ENCODE measurements at places on chromosomes 11 and 22.

GRCh38 chr22:23215294-23216241, 35.3 kb downstream of the BCR start:
- DNase-seq: no peak

GRCh38 chr11:105245781-105246315, 106.3 kb upstream of the CARD18 start:
- DNase-seq: no peak

- DNase-seq: no peak
Measured at GRCh38 chr22:27594474-27595134, 207.0 kb downstream of the MN1 start.

GRCh38 chr22:30175690-30176288, 70.8 kb downstream of the LIF start:
- no peak for DNase-seq

DNA sequence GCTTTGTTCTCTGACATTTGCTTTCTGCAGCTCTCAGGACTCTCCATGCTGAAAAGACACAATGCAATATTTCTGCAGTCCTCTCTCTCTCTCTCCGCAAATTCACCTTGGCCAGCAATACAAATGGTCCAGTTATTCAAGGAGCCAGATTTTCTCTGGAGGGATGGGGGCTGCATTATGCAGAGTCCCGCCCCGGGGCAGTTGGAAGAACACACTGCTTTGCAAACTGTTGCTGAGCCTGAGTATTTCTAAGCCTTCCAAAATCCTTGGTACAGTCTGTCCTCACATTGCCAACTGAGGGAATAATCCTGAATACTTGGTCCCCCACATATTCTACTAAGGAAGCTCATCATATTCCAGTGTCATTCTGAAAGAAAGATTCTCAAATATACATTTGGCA, 94.3 kb upstream of the ZC3H12C start:
- no peak for DNase-seq

DNA sequence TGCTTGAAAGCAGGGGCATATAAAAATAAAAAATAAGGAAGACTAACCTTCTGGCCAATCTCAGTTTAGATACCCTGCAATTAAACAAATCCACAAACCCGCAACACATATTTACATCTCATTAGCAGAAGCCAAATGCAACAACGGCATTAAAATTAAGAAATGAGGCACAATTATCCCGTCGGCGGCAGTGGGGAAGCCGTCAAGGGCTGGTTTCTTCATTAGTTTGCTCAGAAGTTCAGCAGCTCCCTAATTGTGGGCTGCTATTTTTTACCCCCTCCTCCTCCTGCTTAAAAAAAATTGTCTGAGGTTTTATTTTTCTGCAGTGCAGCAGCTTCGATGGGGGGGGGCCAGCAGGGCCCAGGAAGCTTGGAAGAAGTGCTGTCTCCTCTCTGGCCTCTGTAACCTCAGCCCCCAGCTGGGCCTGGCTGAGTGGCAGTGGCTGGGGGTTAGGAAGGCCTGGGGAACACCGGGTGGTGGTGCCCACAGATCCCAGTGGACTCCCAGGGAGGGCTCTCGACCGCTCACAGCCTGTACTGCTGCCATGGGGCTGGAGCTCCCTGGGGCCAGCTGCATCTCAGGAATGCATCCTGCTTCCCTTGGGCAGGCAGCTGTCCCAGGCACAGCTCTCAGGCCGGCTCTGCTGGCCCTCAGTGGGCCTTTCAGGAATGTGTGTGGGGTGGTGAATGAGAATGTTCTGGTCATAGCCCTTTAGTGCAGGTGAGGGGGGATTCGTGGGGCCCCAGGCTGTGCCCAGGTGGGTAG, 148.7 kb upstream of the B3GAT1 start:
- DNase-seq: no peak

DNA sequence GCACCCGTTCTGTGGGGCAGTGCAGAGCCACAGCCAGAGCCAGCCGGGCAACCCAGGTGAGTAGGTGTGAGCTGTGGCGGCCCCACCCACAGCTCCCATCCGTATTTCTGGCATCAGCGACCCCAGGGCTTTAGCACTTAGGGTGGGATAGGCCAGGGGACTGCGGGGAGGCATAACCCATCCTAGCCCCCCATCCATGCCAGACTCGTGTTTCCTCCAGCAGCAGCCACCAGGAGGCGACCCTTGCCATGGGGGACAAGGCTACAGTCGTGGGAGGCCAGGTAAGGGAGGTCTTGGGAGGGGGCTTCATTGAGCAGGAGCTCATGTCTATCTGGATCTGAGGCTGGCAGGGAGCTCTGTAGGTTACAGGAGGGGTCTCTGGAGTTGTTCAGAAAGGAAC, 873 bp downstream of the OTOG start:
- no peak for DNase-seq

DNA sequence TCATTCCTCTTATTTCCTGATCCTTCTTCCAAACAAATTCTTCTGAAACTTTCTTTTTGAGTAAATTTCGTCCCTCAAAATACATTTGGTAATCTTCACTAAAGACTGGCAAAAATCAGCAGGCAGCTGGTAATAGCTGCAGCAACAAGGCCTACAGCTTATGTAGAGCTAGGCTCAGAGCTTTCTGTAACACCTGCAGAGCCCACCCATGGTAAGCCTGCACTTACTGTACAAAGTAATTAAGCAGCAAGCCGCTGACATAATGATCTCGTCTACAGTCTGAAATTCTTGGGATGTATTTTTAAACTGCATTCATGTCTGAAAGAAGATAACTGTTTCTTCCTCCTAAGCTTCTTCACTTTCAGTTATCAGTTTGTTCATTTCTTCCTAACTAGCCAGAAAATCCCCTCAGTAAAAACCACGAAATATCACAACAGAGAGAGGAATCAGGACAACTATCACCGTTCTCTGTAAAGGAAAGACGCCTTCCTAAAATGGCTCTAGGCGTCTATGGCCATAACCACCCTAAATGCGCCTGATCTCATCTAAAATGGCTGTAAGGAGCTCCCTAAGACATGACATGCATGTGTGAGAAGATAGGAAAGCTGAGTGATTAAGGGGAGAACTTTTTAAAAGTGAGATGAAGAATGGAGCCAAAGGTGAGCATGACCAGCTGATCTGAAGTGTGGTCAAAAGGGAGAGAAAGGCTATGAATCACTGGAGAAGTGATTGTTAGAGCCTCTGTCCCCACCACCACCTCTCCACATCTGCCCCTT, 56.2 kb downstream of the DENND5A start:
- no peak for DNase-seq
